ENCODE measurements at places on chromosomes 5 and 9. TPM values are rescaled to one million over a fixed set of nuclear protein-coding genes. Genes with fewer than 3 reads are reported as not detected.

TMEM250 gene
- total RNA-seq: 94.5 TPM

EMB gene
- total RNA-seq: 0.12 TPM

DNA sequence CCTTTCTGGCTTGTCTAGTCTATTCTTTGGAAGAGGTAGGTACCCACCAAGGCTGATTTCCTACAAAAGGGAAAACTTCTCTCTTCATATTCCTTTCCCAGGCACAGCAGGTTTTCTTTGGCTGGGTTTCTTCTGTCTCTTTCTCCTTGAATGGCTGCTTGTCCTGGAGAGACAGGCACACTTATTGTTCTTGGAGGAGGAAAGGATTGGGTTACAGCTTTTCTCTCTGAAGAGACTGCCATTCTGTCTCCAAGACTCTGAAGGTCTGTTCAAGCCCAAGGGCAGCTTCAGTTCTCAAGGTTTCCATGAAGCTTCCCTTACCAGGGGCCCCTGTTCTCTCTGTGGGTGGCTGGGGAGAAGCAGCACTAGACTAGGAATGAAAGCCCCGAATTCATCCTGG, 33.9 kb downstream of the ACTBL2 start:
- no peak for DNase-seq

C9 gene
- total RNA-seq: not detected

SLC6A18 gene
- not detected for total RNA-seq

ORM2 gene
- total RNA-seq: not detected

DNA sequence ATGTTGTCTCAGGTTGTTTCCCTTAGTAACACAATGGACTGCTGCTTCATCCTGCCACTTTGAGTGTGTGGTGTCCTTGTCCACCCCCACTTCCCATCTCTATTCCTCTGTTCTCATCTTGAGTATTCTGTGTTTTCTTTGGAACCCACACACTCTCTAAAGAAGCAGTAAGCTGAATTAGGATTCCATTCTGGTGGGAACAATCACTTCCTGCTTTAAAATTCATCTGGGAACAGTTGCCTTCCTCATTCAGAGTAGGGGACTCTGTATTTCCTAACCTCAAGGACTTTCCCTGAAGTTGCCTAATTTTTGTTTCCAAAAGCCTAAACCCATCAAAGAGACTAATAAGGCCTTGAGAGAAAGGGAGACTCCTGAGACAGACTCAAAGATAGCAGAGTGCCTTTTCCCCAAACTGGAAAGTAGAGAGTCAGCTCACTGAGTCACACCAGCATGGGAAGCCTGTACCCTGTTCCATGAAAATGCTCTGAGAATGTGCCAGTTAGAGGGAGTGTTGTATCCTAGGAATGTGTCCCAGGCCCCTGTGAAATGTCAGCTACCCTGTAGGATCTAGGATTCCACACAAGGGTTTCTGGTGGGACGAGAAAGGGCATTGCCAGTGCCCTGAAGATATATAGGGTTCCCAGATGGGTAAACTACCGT, 63.6 kb downstream of the CCDC192 start:
- DNase-seq: no peak

DNA sequence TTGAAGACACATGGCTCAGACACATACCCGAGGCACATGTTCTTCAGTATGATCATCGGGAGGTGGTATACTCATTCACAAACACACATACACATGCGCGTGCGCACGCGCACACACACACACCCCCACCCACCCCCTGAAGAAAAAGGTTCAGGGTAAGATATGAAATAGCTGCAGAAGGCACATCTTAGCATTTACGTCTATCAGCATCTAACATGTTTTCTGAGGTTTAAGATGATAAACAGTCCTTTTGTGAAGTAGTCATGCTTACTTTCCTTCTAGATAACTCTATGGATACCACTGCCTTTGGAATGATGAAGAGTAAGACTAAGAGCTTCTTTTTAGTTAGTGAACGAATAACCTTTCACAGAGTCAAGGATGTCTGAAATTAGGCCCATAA, 105.1 kb upstream of the GNA14 start:
- DNase-seq: no peak

CACFD1 gene
- total RNA-seq: 10.7 TPM

STKLD1 gene
- 0.17 TPM for total RNA-seq

DNA sequence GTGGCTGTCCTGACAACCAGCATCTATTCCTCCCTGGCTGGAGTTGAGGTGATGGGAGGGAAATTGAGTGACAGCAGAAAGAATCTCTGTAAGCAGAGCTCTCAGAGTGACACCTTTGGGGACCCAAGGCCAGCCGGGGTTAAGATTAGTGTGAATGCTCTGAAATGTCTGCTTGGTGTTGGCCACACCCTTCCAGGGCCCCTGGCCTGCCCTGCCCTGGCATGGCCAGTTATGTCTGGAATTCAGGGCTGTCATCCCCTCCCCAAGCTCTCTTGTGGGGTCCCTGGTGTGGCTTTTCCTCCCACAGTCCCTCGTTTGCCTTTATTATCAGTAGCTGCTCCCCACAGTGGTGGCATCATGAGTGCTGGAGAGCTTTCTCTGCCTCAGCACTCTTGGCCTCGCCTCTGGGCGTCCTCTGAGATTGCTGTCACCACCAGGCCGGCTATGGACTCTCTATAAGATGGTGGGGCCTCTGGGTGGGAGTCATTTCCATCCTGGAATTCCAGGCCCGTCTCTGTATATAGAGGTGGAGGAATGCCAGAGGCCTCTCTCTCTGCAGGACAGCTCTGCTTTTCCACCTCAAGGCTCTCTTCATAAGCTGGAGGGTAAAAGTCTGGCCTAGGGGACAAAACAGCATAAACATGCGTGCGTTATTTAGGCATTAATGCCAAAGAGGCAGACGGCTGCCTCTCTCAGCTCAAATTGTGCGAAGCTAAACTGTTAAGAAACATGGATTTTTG, 3.6 kb downstream of the TMEM252 start:
- DNase-seq: no peak

IL17B gene
- total RNA-seq: not detected

GRCh38 chr5:158430798-158431167, 571.8 kb upstream of the CLINT1 start:
- no peak for DNase-seq

- DNase-seq: no peak
Measured at GRCh38 chr5:68380078-68380477, 164.5 kb downstream of the PIK3R1 start.

GRCh38 chr9:122456123-122456522, 21.6 kb downstream of the OR1J1 start:
- DNase-seq: no peak

DNA sequence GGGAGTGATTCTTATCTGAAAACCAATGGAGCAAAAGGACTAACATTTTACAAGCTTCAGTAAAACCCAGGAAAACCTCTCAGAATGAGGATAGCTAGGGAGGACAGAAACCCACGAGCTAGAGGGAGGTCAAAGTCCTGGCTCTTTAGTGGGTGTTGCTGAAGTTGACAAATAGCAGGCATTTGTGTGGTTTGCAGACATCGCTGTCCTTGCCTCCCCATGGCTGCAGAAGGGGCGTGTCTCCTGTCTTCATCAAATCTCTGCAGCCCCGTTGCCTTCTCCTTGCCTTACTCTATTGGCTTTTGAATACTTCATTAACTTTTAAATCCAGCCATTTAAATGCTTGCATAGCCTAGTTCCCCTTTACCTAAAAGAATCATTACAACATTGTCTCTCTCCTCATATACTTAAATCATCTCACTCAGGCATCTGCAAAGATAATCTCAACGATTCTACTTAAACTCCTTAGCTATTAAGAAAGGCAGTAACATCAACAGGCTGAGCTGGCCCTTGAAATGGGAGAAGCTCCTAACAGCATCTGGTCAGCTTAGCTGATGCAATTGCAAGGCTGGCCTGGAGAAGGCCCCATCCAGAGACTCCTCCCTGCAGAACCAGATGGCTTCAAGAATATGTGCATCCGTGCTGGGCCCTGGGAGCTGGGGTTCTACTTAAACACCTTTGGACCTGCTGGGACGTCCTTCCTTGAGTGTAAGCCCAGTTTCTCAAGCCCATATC, 152.8 kb upstream of the TAS2R1 start:
- DNase-seq: no peak

CCDC107 gene
- total RNA-seq: 19.6 TPM

- DNase-seq: no peak
Measured at GRCh38 chr5:154238776-154239481, 48.4 kb downstream of the GALNT10 start.

DNA sequence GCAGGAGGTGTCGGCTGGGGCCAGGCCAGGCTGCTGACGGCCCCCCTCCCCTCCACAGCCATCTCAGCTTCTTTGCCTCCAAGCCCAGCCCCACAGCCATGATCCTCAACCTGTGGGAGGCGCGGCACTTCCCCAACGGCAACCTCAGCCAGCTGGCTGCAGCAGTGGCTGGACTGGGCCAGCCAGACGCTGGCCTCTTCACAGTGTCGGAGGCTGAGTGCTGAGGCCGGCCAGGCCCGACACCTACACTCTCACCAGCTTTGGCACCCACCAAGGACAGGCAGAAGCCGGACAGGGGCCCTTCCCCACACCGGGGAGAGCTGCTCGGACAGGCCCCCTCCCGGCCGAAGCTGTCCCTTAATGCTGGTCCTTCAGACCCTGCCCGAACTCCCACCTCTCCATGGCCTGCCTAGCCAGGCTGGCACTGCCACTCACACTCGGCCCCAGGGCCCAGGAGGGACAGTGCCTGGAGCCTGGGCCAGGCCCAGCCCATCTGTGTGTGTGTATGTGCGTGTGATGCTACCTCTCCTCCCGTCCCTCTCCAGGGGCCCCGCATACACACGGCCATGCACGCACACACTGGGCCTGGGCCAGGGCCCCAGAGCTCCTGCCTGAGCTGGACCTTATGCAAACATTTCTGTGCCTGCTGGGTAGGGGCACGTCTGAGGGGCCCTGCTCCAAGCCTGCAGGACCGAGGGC, 19.3 kb downstream of the HK3 start:
- no peak for DNase-seq

- no peak for DNase-seq
Measured at GRCh38 chr5:170562875-170563228, 59.0 kb downstream of the KCNIP1 start.

DNA sequence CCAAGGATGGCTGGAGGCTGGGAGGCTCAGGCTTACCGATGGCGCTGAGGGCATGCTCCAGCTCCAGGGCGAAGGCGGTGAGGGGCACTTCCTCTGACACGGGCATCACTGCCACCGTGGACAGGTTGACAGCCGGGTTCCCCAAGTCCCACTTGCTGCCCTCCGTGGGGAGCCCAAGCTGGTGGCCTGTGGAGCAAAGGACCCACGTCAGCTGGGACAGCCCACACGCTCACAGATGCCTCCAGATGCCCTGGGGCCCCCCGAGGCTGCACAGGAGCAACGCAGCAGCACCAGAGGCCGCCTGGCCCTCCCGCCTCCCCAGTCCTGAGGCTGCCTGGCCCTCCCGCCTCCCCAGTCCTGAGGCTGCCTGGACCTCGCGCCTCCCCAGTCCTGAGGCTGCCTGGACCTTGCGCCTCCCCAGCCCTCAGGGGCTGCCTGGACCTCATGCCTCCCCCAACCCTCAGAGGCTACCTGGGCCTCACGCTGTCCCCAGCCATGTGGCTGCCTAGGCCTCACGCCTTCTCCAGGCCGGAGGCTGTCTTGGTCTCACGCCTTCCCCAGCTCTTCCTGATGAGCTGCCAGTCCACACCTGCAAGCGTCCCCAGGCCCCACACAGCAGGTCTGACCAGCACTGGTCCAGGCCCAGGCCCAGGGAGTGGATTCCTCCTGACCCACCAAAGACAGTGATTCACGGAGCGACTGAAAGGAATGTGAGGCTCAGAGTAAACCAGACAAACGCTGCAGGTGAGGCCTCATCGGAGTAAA, 25.6 kb upstream of the NSMF start:
- DNase-seq: no peak

DNA sequence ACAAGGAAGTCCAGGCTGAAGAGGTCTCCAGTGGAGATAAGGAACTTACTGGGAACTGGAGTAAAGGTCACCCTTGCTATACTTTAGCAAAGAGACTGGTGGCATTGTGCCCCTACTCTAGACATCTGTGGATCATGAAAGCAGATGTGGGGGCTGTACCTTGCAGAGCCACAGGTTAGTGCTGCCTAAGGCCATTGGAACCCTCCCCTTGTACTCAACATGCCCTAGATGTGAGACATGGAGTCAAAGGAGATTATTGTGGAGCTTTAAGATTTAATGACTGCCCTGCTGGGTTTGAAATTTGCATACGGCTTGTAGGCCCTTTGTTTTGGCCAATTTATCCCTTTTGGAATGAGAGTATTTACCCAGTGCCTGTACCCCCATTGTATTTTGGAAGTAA, 397.3 kb upstream of the GRIN3A start:
- DNase-seq: no peak

DNA sequence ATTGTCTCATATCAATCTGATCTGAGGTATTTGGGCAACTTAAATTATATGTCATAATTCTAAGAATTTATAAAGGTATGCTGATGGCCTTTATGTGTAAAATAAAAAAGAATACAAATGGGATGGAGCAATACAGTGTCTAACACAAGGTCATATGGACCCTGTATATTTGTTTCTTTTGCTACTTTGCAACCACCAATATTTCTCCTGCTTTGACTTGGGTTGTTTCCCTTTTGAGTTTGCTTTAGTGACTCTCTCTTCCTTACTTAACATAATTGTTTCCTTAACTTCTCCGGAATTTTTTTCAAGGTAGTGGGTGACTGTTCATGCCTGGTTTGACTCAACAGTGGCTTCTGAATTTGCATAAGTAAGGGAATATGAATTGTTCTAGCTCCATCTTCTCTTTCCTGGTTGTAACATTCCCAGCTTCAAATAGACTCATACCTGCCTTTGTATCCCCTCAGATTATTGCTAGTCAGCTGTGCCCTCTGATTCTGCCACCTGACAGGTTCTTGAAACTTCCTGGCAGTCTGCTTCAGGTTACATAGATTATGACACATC, 30.2 kb upstream of the ANXA1 start:
- DNase-seq: no peak
